ENCODE measurements at places on chromosomes 6 and 20.
A peak's percentile ranks its signal among the peaks of the same experiment; 100 is the strongest.

- DNase-seq = no peak
Observed at GRCh38 chr6:40819182-40819834, 219.7 kb downstream of the UNC5CL start.

GRCh38 chr20:6863798-6864201 lies 96.3 kb downstream of the BMP2 start:
- no peak for DNase-seq

GRCh38 chr20:62387219-62387913 lies 463 bp downstream of the RPS21 start:
- no peak for DNase-seq

- DNase-seq = no peak
Observed at GRCh38 chr6:39790772-39791171, 1.4 kb upstream of the DAAM2 start.

DNA sequence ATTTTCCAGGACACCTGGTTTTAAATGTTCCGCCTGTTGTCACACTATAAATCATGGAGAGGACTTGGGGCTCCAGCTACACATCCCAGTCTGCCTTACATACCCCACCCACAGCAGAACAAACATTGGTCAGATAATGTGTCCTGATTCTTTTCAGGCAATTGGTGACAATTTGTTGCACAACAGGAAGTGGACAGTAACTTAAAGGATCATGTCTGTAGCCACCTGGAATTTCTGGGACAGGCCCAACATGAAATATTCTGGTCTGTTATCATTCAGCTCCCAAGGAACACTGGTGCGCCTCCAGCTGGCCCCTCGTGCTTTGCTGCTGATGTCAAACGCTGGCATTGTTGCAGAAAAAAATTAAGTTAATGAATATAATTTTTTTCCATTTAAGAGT lies 117.2 kb downstream of the SOBP start:
- no peak for DNase-seq

- DNase-seq = no peak
Observed at GRCh38 chr20:42041000-42041565, 422.9 kb upstream of the CHD6 start.

GRCh38 chr6:52022675-52023074 lies 64.7 kb downstream of the PKHD1 start:
- no peak for DNase-seq

- no peak for DNase-seq
Observed at GRCh38 chr6:68144667-68145066, 490.4 kb upstream of the ADGRB3 start.

GRCh38 chr6:105080279-105080678 lies 99.5 kb downstream of the POPDC3 start:
- DNase-seq = no peak

GRCh38 chr20:42894483-42894882 lies 295.2 kb downstream of the PTPRT start:
- DNase-seq = no peak

DNA sequence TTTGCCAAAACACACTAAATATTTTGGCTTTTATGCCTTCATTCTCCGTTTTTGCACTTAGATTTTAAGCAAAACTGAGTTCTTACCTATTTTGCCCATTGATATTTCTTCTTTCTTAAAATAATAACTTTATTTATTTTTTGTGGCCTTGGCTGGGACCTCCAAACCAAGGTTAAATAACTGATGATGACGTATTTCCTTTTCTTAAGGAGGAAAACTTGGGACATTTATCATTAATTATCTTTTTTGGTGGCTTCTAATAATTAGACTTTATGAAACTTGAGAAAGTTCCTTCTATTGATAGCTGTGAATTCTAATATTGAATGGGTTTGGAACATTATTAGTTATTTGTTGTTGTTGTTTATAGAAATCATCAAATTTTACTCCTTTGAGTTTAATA lies 154.5 kb downstream of the ADGB start:
- no peak for DNase-seq

DNA sequence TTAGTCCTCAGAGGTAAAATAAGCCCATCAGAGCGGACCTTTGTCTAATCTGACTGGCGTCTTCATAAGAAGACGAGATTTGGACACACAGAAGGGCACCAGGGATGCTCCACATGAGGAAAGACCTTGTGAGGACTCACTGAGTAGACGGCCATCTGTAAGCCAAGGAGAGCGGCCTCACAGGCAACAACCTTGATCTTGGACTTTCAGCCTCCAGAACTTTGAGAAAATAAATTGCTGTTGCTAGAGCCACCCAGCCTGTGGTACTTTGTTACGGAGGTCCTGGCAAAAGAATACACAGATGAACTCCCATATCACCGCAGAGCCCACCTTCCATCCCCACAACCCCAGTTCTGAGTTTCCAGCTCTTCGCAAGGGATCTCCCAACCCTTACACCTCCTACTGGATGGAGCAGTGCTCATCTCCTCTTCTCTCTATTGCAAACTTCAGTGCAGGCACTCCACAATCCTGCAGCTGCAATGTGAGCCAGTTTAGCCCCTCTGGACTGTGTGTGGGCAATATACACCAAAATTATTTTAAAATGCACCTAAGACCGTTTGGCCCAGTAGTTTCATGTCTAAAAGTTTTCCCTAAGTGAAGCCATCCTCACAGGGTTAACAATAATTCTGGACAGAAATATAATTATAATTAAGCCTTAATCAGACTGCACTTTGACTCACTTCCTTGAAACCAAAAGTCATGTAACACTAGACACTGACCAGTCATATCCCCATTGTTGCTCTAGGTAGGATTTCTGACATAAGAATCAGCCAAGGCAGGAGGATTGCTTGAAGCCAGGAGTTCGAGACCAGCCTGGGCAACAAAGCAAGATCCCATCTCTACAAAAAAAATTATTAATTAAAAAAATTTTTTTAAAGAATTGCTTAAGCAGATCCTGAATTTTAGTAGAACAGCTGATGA lies 8.8 kb upstream of the TRIM31 start:
- no peak for DNase-seq

DNA sequence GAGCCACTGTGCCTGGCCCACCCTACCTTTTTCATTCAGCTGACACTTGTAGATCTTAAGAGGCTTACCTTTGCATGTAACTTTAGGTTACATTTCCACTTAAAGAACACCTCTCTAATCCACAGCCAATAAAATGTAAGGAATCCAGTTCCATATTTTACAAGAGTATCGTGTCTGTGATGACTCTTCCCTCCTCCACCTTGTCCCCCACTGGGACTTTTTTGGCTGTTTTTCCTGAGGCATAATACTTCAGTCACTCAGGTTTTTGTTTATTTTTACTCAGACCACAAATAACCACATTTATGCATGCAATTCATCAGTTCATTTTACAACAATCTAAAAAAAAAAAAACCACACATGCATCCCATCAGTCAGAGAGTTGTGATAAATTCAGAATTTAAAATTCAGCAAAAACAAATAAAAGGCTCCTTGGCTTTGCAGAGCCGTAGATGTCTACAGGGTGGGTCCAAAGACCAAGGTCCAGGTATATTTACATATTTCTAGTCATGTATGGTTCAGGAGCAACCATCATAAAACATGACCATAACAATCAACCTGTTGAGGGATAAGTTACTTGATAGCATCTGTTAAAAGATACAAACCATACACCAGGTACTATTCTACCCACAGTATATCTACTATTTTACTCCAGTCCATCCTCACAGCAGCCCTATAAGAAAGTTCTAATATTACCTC lies 9.9 kb downstream of the ATXN1 start:
- no peak for DNase-seq

DNA sequence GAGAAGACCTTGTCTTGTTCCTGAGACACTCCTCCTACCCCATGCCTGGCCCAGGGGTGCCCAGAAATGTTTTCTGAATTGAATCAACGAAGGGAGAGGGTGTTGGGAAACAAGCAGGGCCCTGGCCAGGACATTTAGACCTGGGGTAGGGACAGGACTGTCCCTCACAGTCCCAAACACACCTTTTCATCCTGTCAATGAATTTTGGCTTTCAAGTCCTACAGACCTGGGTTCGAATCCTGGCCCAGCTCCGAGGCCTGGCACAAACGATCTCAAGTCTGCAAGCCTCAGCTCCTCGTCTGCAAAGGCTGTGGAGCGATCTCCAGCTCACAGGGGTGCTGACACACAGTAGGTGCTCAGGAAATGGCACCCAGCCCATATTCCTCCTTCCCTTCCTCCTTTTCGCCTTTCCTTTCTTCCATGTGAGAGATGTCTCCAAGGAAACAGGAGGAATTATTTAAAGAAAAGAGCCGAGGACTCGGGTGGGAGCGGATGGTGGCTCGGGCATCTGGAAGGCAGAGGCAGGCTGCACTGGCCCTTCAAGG lies 7.3 kb upstream of the DLGAP4 start:
- DNase-seq = no peak

- DNase-seq = no peak
Observed at GRCh38 chr20:6632187-6632586, 135.3 kb upstream of the BMP2 start.

DNA sequence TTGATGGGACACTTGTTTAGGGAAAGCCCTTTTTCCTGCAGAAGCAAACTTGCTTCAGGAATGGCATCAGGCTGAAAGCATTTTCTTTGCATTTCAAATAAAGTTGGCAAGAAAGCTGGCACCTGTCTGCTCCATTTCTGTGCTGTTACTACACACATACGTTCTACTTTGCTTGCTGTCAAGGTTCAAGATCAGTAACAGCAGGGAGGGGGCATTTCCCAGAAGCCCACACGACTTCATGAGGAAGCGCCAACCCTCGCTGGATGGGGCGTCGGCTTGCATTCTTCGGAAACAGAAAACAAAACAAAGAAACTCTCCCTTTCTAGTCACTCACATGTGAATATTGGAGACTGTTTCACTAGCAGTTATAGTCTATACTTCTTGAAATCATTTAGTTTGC lies 46.4 kb downstream of the AKAP12 start:
- no peak for DNase-seq

- no peak for DNase-seq
Observed at GRCh38 chr6:10401632-10402223, 13.1 kb downstream of the TFAP2A start.

GRCh38 chr6:37943436-37944058 lies 124.0 kb downstream of the ZFAND3 start:
- DNase-seq = no peak

GRCh38 chr20:18781509-18781908 lies 32.1 kb upstream of the SCP2D1 start:
- no peak for DNase-seq

- peak; percentile 6 for DNase-seq
Observed at GRCh38 chr6:52020945-52021570, 66.4 kb downstream of the PKHD1 start.

GRCh38 chr6:138492113-138492512 lies 7.2 kb downstream of the NHSL1 start:
- no peak for DNase-seq

DNA sequence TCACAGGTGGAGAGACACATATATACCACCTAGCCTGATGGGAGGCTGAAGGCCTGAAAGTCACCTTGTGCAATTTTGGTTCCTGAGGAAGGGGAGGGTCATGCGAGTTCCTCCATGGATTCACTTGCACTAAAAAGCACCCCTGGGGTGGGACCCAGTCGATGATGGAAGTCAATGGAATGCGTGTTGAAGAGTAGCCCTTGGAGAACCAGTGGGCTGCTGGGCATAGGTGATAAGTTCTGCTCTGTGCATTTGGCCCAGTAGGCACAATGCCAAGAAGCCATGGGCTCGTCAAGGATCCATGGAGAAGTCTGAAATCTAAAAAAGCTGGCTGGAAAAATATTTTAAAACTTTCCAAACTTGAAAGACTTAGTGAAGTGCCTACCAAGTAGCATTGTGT lies 18.9 kb upstream of the SCRT2 start:
- no peak for DNase-seq

DNA sequence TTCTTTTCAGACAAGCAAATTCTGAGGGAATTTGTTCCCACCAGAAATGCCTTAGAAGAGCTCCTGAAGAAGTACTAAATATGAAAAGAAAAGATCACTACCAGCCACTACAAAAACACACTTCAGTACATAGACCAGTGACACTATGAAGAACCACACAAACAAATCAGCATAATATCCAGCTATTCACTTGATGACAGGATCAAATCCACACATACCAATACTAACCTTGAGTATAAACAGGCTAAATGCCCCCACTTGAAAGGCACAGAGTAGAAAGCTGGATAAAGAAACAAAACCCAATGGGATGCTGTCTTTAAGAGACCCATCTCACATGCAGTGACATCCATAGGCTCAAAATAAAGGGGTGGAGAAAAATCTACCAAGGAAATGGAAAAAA lies 43.3 kb downstream of the CENPW start:
- no peak for DNase-seq

- no peak for DNase-seq
Observed at GRCh38 chr6:53300656-53301551, 47.8 kb downstream of the ELOVL5 start.

- DNase-seq = no peak
Observed at GRCh38 chr6:46315589-46315988, 144.8 kb upstream of the ENPP5 start.

GRCh38 chr6:107173779-107174178 lies 58.5 kb upstream of the BEND3 start:
- DNase-seq = no peak

GRCh38 chr20:58891718-58892140 lies 39.2 kb downstream of the GNAS start:
- DNase-seq = peak; percentile 64

DNA sequence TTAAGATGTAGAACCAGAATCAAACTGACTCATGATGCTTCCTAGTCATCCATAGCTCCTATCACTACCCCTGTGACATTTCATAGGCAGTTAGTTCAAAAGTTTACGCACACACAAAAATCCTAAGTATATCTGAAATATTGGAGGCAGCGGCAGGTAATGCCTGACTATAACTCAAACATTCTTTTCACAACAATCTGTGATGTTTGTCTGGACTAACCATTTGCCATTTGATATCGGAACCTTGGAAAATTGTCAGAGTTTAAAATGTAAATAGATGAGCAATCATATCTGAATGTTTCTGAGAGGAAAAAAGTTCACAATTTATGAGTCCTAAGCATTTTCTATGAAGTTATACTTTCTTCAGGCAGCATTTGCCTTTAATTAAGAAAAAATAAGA lies 1078.2 kb downstream of the EPHA7 start:
- DNase-seq = no peak

DNA sequence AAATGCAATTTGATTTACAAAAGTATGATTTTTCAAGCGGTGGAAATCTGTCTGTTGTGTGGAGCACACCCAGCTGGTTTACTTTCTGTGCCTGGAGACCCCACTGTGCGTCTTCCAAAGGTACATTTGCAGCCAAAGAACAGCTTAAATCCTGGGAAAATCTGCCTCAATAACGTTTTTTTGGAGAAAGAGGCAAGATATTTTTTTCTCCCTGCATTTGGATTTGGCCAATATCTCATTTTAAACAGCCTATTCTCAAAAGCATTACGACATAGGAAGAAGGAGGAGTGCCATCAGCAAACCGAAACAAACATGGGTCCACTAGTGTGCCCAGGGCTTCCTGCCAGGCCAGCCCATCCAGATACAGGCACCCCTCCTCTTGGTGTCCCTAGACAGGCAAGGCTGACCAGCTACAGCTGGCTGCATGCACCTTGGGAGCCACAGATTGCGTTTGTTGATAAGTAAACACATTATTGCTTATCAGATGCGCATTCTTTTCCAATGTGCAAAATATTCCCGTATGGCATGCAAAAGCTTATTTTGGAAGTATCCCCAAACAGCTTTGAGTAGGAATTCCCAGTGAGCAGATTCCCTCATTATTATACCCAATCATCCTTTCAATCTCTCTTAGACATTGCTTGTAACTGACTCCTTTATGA lies 184.5 kb upstream of the MARCKS start:
- DNase-seq = no peak

All from germinal center (tissue), 1 donor.